ENCODE measurements at places on chromosomes 1 and 21.

DNA sequence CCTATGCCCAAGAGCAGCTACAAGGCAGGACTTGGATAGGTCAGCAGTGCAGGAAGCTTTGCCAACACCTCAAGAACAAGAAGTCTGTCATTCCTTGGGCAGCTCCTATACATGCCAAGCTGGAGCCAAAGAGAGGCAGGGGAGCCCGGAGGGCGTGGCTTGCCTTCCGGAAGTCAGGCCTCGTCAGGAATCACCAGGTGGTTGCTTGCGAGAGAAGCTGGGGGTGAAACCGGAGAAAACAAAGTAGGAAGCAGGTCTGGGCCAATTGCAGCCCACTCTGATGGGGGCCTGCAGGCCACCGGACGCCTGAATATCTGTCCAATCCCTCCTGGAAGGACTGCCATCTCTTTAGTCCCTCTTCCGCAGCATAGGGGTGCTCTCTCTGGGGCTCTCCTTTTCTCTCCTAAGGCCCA is 794 bp upstream of the FAM76A start:
- DNase-seq: no peak

DNA sequence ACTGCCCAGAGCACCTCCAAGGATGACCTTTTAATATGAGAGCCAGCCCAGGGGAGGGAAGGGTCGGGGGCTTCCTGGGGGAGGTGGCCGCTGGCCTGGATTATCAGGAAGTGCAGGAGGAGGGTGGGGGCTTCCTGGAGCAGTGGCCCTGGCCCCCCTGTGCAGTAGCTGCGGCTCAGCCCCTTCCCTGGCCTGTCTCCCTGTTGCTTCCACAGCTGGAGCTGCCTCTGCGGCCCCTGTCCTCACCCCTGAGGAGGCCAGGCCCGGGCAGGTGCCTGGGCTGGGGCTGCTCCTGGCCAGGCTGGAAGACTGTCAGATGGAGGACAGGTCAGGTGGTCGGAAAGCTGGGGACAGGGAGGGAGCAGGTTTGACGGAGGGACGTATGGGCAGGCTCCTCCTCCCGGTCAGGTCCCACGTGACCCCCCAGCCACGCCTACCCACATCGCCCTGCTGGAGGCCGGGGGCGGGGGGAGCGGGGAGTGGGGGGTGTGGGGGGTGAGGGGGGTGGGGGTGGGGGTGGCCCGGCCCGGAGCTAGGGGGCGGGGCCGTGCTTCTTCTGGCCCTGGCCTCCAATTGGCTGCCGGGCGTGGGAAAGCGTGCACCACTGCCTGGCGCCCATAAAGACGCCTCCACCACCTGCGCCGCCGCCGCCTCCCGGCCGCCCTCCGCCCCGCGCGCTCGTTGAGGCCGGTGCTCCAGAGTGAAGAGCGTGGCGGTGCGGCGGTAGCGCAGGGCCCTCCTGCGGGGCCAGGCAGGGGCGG is 10.2 kb upstream of the TNFRSF14 start:
- DNase-seq: peak; percentile 85

DNA sequence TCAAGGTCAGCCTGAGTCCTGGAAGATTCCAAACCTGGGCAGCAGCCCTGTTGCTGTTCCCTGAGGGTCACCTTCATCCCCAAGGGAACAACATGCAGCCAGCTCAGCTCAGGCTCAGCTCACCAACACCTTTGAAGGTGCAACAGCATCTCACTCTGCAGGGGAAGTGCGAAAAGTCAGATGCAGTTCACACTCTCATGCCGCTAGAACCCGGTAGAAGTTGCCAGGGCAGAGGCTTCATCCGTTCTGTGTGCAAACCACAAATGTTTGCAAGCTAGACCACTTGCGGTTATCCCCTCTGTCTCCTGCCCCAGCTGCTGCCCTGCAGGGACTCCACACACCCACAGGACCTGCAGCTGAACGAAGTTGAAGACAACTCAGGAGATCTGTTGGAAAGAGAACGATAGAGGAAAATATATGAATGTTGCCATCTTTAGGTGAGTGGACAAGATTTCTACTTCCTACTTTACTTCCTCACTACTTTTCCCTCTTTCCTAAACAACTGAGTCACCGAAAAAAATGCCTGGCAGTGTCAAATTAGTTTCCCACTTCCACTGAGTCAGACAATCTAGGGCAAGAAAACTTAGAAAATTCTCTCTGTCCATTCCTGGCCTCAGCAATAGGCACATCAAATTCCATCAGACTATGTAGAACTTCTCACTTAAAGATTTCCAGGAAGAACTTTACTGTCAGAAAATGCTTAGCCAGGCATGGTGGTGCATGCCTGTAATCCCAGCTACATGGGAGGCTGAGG is 1.8 kb upstream of the FCRL6 start:
- peak; percentile 25 for DNase-seq

GRCh38 chr1:159943908-159944622 is 1.3 kb downstream of the IGSF9 start:
- DNase-seq: no peak

DNA sequence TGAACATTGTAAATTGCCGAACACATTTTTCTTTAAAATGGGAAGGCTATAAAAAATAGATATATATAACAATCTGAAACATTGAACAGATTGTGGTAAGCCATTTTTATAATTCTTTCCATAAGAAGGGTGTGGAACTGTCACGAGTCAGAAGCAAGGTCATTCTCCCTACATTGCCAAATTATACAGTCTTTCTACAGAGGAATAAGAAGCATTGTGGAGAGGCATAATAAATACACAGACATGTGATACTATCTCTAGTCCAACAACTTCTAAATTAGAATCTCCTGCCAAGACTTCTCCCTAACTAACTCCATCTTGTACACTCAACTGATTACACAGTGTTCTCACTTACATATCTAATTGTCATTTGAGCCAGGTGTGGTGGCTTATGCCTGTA is 227.9 kb downstream of the CENPF start:
- DNase-seq: no peak

DNA sequence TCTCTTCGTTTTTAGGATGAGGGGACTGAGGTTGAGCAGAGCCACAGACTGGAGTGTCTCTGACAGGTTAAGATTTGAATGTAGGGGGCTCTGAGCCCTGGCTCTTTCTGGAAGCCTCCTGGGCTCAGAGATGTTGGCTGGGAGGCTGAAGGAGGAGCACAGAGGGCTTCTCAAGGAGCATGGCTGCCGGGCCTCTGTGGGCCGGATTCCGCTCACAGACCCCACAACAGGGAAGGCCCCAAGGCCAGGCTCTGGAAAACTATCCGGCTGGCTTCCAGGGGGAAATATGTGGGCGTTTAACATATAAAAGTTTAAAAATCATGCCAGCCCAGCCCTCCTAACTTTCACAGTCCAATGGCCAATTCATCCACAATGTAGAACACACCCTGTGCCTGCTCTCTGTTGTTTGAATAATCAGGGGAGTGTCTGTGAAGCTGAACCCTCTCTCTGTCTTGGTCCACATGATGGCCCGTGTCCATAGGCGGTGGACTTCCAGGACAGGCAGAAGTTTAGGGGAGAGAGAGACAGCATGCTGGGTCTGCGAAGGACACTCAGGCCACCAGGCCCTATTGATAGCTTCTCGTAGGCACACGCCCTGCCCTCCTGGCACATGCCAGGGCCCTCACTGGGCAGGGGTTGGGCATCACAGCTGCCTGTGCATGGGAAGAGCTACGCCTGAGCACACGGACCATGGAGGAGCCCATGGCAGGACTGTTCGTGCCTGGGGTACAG is 10.8 kb downstream of the OBSCN start:
- DNase-seq: no peak

DNA sequence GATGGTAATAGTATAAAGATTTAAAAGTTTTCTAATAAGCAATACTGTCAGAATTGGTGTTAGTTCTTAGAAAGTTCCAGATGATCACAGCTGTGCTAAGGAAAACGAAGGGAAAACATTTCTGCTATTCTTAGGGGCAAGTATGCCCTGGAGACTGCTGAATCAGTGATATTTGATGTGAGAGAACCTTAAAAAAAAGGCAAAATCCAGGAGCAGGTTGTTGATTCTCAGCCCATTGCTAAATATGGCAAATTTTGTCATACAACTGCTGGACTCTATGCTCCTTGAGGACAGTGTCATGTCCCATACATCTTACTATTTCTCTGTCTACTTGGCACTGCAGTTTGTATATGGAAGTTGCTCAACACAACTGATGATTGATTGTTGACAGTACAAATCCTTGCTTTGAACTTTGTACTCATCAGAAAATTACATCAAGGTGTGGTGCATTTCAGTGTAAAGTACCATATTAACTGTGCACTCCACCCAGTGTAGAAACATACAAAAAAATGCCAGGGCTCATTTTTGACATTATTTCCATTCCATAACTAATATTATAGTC is 10.9 kb downstream of the CRCT1 start:
- DNase-seq: no peak

- no peak for DNase-seq
Measured at GRCh38 chr1:76632136-76632535, 235.1 kb upstream of the ST6GALNAC5 start.

DNA sequence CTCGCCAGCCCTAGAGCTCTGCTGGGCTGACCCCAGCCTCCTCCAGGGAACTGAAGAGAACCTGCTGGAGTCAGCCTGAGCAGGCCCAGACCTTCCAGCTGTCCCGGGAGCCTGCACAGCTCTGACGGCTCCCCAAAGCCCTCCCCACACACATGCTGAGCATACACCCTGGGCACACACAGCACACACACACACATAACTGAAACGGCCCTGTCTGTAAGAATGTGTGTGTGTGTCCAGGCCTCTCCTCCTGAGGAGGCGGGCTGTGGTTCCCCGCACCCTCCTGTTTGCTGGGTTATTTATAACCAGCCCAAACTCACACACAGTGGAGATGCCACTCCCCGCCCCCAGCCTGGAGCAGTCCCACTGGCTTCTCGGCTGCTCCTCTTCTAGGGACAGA is 20.2 kb downstream of the SDC3 start:
- peak; percentile 42 for DNase-seq

DNA sequence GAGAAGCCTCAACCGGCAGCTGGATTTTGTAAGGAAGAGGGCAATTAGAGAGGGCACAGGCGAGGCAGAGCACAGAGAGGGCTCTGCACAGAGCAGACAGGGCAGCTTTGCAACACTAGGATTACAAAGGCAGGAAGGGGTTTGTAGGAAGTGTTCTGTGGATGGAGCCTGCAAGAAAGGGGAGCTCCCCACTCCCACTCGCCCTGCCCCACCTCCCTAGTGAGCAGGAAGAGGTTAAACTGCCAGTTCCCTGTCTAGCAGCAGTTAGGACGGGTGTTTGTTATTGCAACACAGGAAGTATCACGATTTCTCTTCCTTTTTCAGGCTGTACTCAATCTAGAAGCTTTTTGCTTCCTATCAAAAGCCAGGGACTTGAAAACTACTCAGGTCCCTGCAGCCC is 63.3 kb upstream of the LRRC8D start:
- DNase-seq: peak; percentile 6

- no peak for DNase-seq
Measured at GRCh38 chr21:30234643-30235042, 18.7 kb upstream of the CLDN8 start.

GRCh38 chr1:31421371-31422040 is 8.5 kb downstream of the SERINC2 start:
- DNase-seq: peak; percentile 31

GRCh38 chr1:233356705-233356987 is 29.1 kb downstream of the MAP3K21 start:
- DNase-seq: no peak

DNA sequence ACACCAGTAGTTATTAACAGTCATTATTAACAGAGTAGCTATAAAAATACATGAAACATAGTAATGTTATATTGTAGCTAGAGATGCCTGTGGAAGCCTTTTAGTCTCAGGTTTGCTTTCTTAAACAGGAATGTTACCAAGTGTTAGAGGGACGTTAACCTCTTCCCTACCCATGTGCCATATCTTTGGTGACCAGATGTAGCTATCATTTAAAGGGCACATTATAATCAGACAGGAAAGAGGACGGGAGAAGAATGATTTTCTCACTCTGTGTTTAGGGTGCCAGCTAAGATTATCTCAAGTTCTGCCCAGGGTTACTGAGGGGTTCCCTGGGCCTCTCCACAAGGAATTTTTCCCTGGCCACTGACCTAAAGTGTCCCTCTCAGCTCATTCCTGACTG is 20.9 kb upstream of the UBL4B start:
- no peak for DNase-seq

All from EL (cell line).